Stimulated activated CD4-positive, alpha-beta T cell treated with anti-CD3 and anti-CD28 coated beads, Interleukin-12 subunit alpha, Interleukin-12 subunit beta, amount 100 ng/mL, for 24 hours (primary cell): ENCODE measurements at places on chromosomes 6 and 20.

GRCh38 chr6:32096394-32097258, 12.5 kb downstream of the TNXB start:
- DNase-seq, result no peak

DNA sequence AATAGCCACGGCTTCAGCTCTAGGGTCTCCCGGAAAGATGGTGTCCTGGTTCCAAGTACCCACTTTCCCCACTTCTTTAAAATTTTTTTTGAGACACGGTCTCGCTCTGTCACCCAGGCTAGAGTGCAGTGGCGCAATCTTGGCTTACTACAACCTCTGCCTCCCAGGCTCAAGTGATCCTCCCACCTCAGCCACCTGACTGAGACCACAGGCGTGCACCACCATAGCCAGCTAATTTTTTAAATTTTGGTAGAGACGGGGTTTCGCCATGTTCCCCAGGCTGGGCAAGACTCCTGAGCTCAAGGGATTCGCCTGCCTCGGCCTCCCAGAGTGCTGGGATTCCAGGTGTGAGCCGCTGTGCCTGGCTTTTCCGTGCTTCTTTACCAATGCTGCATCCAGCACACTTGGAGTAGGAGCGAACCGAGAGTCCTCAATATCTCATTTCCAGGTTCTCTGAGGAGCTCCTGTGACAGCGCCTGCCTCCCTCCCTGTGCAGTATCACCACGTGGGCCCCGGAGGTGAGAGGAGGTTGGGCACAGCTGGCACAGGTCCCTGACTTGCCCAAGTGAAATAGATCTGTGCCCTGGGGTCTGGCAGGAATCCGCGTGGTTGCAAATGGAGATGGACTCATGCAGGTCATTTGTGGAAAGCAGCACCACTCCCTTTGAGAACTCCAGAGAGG, 37.3 kb downstream of the EZR start:
- DNase-seq, result no peak

DNA sequence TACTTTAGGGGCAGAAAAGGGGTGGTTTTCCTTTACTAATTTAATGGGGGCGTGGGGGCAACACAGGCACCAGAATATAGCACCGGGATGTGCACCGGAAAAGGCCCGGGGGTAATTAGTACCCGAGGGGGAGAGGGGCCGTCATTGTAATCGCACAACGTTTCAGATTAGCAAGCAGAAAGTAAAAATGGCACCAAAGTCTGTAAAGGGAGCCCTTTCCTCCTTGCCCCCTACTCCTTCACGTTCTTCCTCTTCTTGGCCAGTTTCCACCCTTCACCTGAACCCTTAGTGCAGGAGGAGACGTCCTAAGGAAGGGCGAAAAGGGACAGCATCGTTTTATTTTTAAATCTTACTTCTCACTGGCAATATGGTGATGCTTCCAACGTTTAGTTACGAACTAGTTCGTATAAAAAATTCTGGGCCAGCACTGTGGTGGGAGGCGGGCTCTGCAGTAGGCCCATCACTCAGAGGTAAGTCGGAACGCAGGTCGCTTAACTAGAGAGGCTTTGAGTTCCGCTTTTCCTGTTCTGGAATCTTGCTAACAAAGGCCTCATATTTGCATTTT, 742 bp upstream of the CEP85L start:
- DNase-seq, result no peak

- DNase-seq, result no peak
Measured at GRCh38 chr20:32672982-32673851, 524 bp downstream of the C20orf203 start.

GRCh38 chr6:53151676-53152075, 3.0 kb upstream of the GCM1 start:
- DNase-seq, result no peak

- DNase-seq, result no peak
Measured at GRCh38 chr6:135901774-135902524, 50.4 kb downstream of the PDE7B start.

DNA sequence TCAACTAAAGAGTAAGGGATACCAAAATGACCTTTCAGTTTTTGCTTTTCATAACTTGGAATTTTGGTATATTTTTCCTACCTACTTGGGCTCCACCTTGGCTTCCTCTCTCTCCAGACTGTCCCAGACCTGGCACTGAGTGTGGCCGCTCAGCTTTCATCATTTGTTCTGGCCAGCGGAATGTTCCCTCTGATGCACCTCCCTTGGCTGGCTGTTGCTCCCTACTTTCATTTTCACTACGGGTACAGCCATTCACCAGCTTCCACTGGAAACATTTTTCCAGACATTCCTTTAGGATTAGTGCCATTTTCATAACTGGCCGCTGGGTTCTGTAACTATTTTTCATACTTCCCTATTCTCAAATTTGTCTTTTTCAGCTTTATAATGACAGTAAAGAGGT, 487.4 kb downstream of the TENT5A start:
- DNase-seq, result no peak

DNA sequence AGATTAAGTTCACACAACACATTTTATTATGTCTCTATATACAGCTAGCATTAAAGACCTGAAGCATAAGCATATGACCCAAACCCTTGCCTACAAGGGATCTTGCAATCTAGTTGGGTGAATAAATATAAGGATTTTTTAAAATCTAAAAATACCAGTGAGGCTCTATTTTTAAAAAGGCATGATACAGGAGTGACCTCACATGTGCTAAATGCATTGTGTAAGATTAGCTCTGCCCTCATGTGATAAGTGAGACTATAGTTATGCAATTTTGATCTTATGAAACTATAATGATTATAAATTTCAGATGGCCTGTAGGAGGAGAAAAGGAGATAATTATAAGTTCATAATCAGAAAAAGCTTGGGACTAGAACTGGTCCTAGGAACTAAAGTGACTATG, 451.0 kb upstream of the MAN1A1 start:
- no peak for DNase-seq

DNA sequence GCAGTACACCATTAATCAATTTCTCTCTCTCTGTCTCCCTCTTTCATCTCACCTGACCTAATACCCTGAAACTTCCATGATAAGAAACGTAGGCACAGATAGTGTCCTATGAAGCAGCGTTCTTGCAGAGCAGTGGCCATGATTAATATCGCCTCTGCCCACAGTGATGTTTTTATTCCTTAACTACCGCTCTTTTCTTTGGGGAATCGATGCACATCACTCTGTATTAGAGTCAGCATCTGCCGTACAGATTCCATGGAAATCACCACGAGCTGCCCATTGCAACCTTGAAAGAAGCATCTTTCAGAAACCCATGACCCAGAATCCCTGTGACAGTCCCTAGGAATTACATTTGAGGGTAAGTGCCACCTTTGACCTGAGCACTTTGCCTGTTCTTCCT, 152.0 kb upstream of the ECI2 start:
- no peak for DNase-seq

- no peak for DNase-seq
Measured at GRCh38 chr6:68732423-68732822, 97.3 kb downstream of the ADGRB3 start.

- no peak for DNase-seq
Measured at GRCh38 chr6:113719545-113719944, 137.6 kb upstream of the MARCKS start.

DNA sequence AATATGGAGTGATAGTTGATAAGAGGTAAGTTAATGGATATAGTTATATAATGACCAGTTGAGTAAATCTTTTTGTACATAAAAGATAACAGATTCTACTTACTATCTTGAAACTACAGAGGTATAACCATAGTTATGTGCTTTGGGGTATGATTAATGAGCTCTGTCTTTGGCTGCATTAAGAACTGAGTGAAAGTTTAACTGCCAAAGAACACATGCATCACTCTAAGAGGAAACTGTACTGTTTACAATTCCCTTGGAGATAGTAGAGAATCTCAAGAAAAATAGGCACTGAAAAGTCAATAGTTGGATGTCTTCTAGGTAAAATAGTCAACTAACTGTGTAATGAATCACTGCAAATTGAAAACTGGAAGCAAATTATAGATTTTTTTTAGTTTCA, 1129.5 kb downstream of the EPHA7 start:
- DNase-seq, result no peak
